ENCODE measurements at places on chromosomes 3 and 15.

GRCh38 chr3:64157150-64158035, 67.9 kb downstream of the PRICKLE2 start:
- no peak for DNase-seq

- DNase-seq = no peak
These were observed 353.1 kb downstream of the ERC2 start for GRCh38 chr3:56115199-56115598.

DNA sequence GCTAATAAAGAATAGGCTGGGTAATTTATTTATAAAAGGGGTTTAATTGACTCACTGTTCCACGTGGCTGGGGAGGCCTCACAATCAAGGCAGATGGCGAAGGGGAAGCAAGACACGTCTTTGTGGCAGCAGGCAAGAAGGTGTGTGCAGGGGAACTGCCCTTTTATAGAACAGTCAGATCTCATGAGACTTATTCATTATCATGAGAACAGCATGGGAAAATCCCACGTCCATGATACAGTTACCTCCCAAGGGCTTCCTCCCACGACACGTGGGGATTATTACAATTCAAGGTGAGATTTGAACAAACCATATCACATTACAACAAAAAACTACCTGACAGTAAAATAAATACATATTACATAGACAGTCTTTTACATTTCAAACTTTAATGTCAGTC, 414.9 kb downstream of the NAALADL2 start:
- DNase-seq = no peak

DNA sequence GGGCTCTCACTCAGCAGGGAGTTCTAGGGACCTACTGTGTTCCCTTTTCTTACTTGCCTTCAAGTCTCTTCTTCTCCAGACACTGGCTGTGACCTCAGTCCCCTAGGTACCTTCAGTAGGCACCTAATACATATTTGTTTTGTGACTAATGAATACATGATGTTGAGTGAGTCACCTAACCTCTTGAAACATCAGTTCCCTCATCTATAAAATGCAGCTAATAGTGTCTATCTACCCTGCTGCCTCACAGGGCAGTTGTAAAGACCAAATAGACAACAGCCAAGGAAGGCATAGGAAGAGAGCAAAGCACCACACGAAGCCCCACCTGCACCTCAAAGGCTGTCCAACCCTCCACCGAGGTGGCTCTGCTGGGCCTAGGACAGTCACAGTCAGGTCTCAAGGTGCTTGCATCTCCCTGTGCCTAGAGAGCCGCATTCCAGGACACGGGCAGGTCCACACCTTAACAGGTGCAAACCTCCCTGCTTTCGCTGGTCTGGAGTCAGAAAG, 29.1 kb downstream of the DAPK2 start:
- DNase-seq = no peak

- DNase-seq = no peak
These were observed 177.0 kb downstream of the PDCD6IP start for GRCh38 chr3:33975463-33975862.

Measured in stimulated activated naive CD8-positive, alpha-beta T cell treated with anti-CD3 and anti-CD28 coated beads, Interleukin-15, amount 100 ng/mL, for 72 hours (primary cell).